ENCODE measurements at places on chromosomes 11 and 22. TPM values are rescaled to one million over a fixed set of nuclear protein-coding genes. Genes with fewer than 3 reads are reported as not detected.
A peak's percentile ranks its signal among the peaks of the same experiment; 100 is the strongest.

DNA sequence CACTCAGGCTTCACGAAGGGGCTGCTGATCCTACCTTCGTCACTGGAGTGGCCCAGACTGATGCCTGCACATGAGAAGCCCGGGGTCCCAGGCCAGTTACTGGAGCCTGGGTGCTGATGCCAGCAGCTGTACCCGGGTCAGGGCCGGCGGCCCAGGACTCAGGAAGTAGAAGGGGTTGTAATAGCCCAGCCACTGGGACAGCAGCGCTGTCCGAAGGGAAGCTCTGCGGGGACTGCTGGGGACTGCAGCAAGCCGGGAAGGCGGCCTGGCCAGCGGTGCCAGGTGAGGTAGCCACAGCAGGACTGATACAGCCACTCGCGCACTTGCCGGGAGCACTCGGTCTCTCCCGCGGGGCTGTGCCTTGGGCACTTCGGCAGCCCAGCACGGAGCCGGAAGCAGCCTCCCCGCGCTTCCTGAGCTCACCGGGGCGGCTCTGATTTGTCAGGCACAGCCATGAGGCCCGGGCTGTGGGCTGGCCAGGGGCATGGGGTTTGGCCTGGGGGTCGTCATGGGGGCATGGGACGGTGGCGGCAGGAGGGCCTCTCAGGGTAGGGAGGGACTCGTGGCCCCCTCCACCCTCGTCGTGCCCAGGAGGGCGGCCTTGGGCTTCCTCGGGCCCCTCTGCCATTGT, 13.9 kb upstream of the OR8K1 start:
- DNase-seq: peak; percentile 41
- H3K36me3 ChIP-seq: no peaks in the 10 kb centered on the region
- H3K4me3 ChIP-seq: no peak overlapping the region
- no peaks in the 10 kb centered on the region for H3K27me3 ChIP-seq
- no peak overlapping the region for H3K27ac ChIP-seq

DNA sequence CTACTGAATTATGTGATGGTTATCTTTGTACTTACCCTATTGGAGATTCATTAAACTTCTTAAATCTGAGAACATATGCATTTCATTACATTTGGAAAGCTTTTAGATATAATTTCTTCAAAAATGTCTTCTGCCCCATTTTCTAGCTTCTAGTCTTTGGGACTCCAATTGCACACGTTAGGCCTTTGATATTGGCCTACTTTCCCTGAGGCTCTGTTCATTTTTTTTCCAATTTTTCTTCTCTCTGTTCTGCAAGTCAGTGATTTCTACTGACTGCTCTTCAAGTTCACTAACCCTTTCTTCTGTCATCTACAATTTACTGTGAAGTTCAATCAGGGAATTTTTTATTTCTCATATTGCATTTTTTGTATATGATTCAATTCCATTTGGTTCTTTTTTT, 43.0 kb downstream of the FZD4 start:
- no peaks in the 10 kb centered on the region for H3K36me3 ChIP-seq
- no peak overlapping the region for H3K27ac ChIP-seq
- no peak for DNase-seq
- H3K4me1 ChIP-seq: peaks cover 2% of the 10 kb centered on the region

Gene JAML
- 0.35 TPM for total RNA-seq

GRCh38 chr22:23110190-23110921, 31.4 kb downstream of the RSPH14 start:
- H3K27ac ChIP-seq: no peak overlapping the region
- no peak overlapping the region for H3K4me3 ChIP-seq
- H3K27me3 ChIP-seq: no peaks in the 10 kb centered on the region
- H3K36me3 ChIP-seq: no peaks in the 10 kb centered on the region

- no peaks in the 10 kb centered on the region for H3K4me1 ChIP-seq
- DNase-seq: no peak
These were observed 86.9 kb downstream of the SYN3 start for GRCh38 chr22:32971276-32971675.

Gene TRIM29
- total RNA-seq: not detected

- H3K36me3 ChIP-seq: peaks cover 31% of the 10 kb centered on the region
- H3K27ac ChIP-seq: no peak overlapping the region
- no peak for DNase-seq
- no peaks in the 10 kb centered on the region for H3K27me3 ChIP-seq
- no peak overlapping the region for H3K4me3 ChIP-seq
These were observed 12.6 kb downstream of the POLR2F start for GRCh38 chr22:37965940-37966664.

Gene KRTAP5-2
- not detected for total RNA-seq

DNA sequence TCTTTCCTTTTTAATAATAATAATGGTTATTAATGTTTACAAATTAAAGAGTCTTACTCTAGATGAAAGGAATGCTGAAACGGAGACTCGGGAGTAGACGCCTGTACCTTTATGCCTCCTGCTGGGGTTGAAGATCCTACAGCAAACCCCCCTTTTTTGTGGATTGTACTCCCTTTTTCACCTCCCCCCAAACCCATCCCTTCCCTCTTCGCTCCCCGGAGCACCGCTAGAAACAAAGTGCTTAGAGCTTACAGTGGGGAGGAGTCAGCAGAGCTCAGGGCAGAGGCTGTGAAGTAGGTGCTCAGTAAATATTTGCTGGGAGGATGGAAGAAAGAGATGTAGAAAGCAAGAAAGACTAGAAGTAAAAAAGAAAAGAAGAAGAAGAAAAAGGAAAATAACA, 169.7 kb downstream of the NXPE2 start:
- no peaks in the 10 kb centered on the region for H3K27me3 ChIP-seq
- no peak overlapping the region for H3K4me3 ChIP-seq
- no peak overlapping the region for H3K27ac ChIP-seq
- H3K4me1 ChIP-seq: no peaks in the 10 kb centered on the region
- DNase-seq: no peak
- no peaks in the 10 kb centered on the region for H3K36me3 ChIP-seq

Gene GLYATL1
- total RNA-seq: 2.1 TPM

GRCh38 chr11:15968461-15969130, 387.8 kb downstream of the SOX6 start:
- H3K27ac ChIP-seq: no peak overlapping the region
- no peaks in the 10 kb centered on the region for H3K36me3 ChIP-seq

DNA sequence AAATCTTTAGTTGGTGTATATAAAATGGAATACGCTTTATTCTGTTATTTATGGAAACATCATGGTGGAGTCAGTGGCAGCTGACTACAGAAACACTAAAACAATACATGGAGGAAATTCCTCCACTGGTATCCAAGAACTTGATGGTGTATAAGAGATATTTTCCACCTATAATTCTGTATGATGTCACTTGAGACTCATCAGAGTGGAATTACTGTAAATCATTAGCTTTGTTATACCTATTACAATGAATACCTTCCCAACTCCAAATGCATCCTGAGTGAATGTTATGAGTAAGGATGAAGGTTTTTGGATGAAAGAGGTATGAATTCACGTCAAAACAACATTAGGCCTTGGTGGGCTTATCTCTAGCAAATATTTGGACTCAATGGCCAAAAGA, 258.5 kb upstream of the SORL1-AS1 start:
- no peaks in the 10 kb centered on the region for H3K4me1 ChIP-seq
- no peak for DNase-seq
- no peaks in the 10 kb centered on the region for H3K27me3 ChIP-seq
- no peak overlapping the region for H3K27ac ChIP-seq
- no peak overlapping the region for H3K4me3 ChIP-seq

Gene MMP11
- 4.9 TPM for total RNA-seq

Gene DEFB131B
- total RNA-seq: not detected

Gene SCGB1D2
- total RNA-seq: not detected

- no peak overlapping the region for H3K4me3 ChIP-seq
- DNase-seq: no peak
These were observed 325.5 kb downstream of the CADM1 start for GRCh38 chr11:115178705-115179104.

- H3K36me3 ChIP-seq: no peaks in the 10 kb centered on the region
- H3K27ac ChIP-seq: no peak overlapping the region
- H3K4me3 ChIP-seq: no peak overlapping the region
- H3K4me1 ChIP-seq: no peaks in the 10 kb centered on the region
- DNase-seq: no peak
- no peaks in the 10 kb centered on the region for H3K27me3 ChIP-seq
These were observed 20.2 kb downstream of the MPPED1 start for GRCh38 chr22:43431808-43432554.

DNA sequence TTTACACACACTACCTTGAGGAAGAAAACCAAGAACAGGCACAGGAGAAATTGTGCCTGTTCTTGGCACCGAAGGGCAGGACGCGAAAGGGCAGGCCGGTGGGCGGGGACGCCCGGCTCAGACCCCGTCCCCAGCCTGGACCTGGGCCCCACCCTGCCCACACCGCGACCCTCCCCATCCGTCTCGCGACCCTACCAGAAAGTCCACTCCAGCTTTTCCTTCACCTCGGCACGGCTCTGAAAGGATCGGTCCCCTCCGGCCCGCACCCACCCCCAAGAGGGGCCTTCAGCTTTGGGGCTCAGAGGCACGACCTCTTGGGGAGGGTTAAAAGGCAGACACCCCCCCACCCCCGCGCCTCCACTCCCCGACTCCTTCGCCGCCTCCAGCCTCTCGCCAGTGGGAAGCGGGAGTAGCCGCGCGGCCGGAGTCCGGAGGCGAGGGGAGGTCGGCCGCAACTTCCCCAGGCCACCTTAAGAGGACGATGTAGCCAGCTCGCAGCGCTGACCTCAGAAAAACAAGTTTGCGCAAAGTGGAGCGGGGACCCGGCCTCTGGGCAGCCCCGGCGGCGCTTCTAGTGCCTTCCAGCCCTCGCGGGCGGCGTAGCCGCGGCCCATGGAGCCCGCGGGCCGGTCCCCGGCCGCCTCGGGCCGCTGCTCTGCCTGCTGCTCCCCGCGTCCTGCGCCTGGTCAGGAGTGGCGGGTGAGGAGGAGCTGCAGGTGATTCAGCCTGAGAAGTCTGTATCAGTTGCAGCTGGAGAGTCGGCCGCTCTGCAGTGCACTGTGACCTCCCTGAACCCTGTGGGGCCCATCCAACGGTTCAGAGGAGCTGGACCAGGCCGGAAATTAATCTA, 4.4 kb downstream of the SEC14L6 start:
- H3K27ac ChIP-seq: no peak overlapping the region
- no peaks in the 10 kb centered on the region for H3K4me1 ChIP-seq
- peak; percentile 62 for DNase-seq
- peaks cover 2% of the 10 kb centered on the region for H3K36me3 ChIP-seq
- no peaks in the 10 kb centered on the region for H3K27me3 ChIP-seq
- peak overlapping the region; percentile 62 for H3K4me3 ChIP-seq

GRCh38 chr11:70437111-70437784, 38.9 kb downstream of the CTTN start:
- H3K27ac ChIP-seq: no peak overlapping the region
- H3K4me1 ChIP-seq: no peaks in the 10 kb centered on the region
- H3K36me3 ChIP-seq: peaks cover 36% of the 10 kb centered on the region
- DNase-seq: no peak
- no peaks in the 10 kb centered on the region for H3K27me3 ChIP-seq
- H3K4me3 ChIP-seq: no peak overlapping the region

Gene OR52I1
- total RNA-seq: not detected

Gene TRMT2A
- 65.0 TPM for total RNA-seq

GRCh38 chr11:32576456-32576855, 7.2 kb upstream of the EIF3M start:
- H3K27me3 ChIP-seq: no peaks in the 10 kb centered on the region
- no peak overlapping the region for H3K4me3 ChIP-seq
- H3K4me1 ChIP-seq: peaks cover 3% of the 10 kb centered on the region
- no peak overlapping the region for H3K27ac ChIP-seq
- H3K36me3 ChIP-seq: no peaks in the 10 kb centered on the region
- DNase-seq: no peak

DNA sequence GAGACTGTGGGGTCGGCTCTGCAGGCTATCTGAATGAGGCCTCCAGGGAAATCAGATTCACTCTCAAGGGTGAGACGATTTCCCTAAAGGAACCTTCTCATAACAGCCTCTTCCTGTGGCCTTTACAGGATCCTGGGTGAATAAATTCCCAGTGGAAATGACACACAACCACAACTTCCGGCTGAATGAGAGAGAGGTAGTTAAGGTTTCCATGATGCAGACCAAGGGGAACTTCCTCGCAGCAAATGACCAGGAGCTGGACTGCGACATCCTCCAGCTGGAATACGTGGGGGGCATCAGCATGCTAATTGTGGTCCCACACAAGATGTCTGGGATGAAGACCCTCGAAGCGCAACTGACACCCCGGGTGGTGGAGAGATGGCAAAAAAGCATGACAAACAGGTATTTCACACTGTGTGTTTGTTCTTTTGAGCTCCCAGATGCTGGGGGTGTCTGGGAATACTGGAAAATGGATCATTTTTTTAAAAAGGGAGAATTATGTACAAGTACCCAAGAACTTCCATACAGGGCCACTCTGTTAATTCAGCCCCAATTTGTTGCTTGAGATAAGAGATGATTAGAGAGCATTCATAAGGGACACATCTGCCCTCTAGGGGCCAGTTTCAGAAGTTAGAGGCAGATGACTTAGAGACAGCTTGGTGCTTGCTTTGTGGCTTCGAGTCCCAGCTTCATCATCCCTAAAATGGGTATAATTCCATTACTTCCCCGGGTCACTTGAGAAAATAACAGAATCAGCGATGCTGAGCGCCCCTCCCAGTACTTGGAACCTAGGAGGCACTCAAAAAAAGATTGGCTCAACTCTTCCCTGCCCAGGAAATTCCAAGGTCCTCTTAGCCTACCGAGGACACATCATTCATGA, 10.2 kb downstream of the SERPIND1 start:
- H3K27me3 ChIP-seq: no peaks in the 10 kb centered on the region
- no peak overlapping the region for H3K27ac ChIP-seq
- no peaks in the 10 kb centered on the region for H3K4me1 ChIP-seq
- H3K4me3 ChIP-seq: no peak overlapping the region
- peaks cover 1% of the 10 kb centered on the region for H3K36me3 ChIP-seq

DNA sequence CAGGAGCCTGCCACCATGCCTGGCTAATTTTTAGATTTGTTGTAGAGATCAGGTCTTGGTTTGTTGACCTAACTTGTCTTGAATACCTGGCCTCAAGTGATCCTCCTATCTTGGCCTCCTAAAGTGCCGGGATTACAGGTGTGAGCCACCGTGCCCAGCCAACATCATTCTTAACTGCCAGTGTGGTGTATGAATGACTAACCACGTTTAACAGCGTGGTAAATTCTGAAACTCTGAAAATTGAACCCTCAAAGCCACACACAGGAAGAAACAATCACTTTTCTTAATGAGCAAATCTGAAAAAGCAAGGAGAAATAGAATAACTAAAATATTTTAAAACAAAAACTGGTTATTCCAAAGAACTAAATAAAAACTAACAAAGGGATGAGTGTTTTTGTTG, 7.4 kb downstream of the TMEM9B start:
- DNase-seq: no peak
- no peak overlapping the region for H3K27ac ChIP-seq
- H3K4me3 ChIP-seq: no peak overlapping the region
- no peaks in the 10 kb centered on the region for H3K27me3 ChIP-seq

Gene FKBP2
- 36.5 TPM for total RNA-seq

Gene PGA4
- not detected for total RNA-seq

DNA sequence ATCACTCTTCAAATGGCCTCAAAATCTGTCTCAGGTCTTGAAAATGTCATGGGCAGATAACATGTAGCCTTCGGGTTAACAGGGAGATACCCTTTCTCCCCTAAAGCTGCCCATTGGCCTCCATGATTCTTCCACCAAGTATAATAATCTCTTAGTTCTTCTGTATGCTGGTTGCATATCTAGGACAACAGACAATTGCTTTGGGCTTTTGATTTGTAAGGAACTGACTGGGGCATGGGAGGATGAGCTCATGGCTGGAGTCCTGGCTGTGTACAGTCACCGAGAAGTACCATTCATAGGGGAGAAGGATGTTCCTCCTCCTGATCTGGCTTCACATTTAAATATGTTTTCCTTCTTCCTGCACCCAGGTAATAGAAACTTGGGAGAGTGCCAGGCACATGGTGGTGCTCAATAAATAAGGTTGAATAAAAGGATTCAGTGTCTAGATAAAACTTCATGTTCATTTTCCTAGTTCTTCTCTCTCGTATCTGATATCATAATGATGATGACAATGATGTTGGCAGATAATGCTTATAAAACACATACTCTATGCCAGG, 2.8 kb upstream of the AMPD3 start:
- no peaks in the 10 kb centered on the region for H3K36me3 ChIP-seq
- H3K27ac ChIP-seq: no peak overlapping the region
- peaks cover 9% of the 10 kb centered on the region for H3K4me1 ChIP-seq

Measured in H9 (cell line).